ENCODE measurements at places on chromosomes 3 and 15.

GRCh38 chr3:44476181-44476611, 1.3 kb downstream of the ZNF445 start:
- no peak for DNase-seq

- peak; percentile 39 for DNase-seq
Measured at GRCh38 chr3:140540262-140540661, 137.6 kb upstream of the TRIM42 start.

GRCh38 chr3:147305533-147306250, 100.7 kb downstream of the ZIC4 start:
- no peak for DNase-seq

- DNase-seq: no peak
Measured at GRCh38 chr3:105559856-105560255, 193.1 kb downstream of the ALCAM start.

GRCh38 chr15:68637767-68638404, 59.1 kb downstream of the CORO2B start:
- DNase-seq: peak; percentile 87

- peak; percentile 31 for DNase-seq
Measured at GRCh38 chr3:66039590-66039887, 821 bp upstream of the MAGI1 start.

DNA sequence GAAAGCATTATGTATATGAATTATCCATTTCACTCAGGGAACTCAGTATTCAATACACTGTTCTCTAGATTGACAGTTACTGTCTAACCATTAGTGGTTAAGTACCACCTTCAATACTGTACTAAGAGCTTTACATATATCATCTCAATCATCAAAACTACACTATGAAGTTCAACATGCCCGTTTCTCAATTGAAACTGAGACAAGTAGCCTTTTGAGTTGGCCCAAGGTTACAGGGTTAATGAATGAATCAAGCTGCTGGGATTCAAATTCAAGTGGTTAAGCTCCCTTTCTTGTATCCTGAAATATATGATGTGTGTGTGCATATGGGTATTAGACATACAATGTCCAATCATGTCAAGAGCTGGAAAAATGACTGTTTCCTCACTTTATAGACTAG, 5.8 kb downstream of the TASOR start:
- DNase-seq: no peak

GRCh38 chr15:34944936-34945335, 24.6 kb downstream of the AQR start:
- DNase-seq: no peak

DNA sequence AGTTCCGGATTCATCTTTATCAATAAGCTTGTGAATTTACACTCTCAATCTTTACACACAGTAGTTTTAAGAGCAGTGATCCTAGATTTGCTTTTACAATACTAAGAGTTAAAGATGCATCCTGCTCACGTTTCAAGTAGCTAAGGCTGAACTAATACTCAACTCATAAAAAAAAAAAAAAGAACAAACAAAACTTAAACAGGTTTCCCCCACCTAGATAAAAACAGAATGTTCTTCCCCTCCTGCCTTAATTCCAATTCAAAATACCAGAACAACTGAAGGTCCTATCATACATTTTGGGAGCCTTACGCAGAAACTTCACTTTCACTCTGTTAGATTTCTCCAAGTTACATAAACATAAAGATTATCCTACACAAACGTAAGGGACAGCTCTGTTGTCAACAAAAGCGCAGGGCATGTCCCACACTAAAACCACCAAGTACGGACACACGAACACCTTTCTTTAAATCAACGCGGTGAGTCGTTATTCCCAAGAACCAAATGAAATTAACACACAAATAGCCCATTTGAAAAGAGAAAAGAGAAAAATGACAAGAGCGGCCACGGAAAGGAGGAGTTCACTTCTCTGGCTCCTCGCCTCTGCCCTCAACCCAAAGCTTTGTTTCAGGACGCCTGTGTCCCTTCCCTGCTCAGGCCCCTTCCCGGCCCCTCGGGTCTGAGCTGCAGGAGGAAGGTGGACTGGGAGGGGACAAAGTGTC, 941 bp downstream of the CBLB start:
- no peak for DNase-seq

DNA sequence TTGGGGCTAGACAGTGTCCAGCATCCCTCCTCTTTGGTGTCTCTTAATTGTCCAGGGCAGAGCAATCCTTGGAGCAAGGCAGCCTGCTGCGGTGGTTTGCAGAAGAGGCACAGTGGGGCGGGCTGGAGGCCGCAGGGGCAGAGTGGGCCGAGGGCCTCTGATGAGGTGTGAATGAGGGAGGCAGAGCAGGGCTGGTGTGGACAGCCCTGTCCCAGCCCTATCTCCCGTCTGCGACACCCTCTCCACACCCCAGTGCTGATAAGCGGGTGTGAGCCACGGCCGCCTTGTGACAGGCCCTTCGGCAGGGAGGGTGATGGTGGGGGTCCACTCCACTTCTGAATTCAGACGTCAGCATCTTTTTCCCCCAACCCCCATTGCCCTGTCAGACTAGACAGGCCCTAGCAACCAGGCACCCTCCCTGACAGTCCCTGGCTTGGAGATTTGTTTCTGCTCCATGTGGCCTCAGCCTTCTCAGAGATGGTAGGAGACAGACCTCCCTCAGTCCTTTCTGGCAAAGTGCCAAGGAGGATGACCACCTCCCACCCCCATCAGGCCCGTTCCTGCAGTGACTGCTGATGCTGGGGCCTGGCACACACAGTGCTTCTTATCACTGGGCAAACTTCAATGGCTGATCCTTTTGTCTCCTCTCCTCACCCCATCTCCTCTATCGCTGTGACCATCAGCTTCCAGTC, 37.3 kb downstream of the EXOG start:
- no peak for DNase-seq

- DNase-seq: no peak
Measured at GRCh38 chr15:41341519-41341918, 8.8 kb downstream of the NUSAP1 start.

- DNase-seq: no peak
Measured at GRCh38 chr3:141267629-141268028, 36.0 kb downstream of the PXYLP1 start.

DNA sequence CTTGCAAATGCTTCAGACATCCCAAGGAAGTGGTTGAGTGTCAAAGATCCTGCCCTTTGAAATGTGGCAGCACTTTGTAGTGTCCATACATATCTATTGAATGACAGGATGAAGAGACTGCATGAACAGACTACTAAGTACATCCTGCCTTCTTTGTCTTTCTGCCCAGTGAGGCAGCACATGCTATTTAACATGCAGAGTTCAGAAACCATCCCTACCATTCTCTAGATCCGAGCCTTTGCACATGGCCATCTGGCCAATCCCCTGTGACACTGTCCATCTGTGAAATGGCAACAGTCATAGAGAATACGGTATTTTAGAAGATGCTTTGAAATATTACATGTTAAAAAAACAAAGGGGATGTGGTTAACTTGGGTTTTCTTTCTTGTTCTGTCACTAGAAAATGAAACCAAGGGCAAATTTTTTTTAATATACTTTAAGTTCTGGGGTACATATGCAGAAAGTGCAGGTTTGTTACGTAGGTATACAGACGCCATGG, 519.6 kb downstream of the NTRK3 start:
- no peak for DNase-seq

DNA sequence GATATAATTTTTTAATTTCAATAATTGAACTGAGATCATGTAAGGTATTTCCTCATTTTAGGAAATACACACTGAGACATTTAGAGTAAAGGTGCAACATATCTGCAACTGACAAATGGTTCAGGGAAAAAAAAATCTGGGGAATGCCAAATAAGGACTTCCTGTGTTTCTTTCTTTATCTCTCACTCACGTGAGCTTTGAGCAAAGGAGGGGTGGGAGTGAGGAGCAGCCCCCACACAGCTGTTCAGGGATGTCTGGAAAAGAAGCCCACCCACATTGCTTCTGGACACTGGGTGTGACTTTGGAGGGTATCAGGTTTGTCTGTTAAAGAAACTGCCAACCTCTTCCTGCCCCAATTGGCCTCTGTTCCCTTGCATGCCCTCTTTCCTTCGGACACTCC, 5.6 kb upstream of the TP63 start:
- DNase-seq: peak; percentile 27

- DNase-seq: no peak
Measured at GRCh38 chr3:59531066-59531745, 481.4 kb upstream of the CFAP20DC start.

GRCh38 chr3:37594873-37595783, 266.6 kb upstream of the CTDSPL start:
- DNase-seq: no peak

DNA sequence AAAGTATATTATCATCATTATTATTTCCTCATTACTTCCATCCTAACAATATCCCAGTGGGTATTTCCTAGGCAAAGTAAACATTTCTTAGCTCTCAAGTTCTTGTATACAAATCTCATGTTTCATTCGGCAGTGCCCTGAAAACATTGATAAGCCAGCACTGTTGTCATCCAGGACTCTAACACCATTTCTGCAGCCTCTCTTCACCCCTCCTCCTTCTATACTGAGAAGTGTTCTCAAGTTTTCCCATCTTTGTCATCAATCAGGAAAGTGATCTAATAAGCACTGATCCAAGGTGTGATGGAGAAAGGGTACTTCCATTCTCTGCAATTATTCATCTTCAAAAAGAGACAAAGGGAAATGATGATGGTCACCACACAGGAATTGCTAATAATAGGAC, 168.4 kb upstream of the CCDC54 start:
- DNase-seq: no peak

- peak; percentile 74 for DNase-seq
Measured at GRCh38 chr15:62066663-62067447, at the start of gene C2CD4A. C2CD4A (plus strand) TSS chr15:62066977; CDS start chr15:62067614, 637 bp downstream.

DNA sequence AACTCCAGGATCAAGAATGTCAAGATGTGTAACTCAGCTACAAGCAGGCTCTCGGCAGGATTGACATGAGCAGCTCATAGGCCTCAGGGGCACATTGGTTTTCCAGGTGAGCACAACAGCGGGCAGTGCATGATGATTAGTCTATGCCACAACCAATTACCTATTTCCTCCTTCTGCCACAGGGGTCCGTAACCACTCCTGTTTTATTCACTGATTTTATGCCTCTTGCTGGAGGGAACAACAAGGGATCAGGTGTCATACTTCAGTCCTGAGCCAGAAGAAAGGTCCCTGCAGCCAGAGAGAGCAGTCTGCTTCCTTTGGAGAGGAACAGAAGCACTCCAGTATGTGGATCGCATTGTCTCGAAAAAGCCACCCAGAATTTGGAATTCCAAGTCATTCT, 35.1 kb upstream of the PTPRG start:
- no peak for DNase-seq

- peak; percentile 27 for DNase-seq
Measured at GRCh38 chr3:170809007-170809974, 60.7 kb downstream of the RPL22L1 start.

DNA sequence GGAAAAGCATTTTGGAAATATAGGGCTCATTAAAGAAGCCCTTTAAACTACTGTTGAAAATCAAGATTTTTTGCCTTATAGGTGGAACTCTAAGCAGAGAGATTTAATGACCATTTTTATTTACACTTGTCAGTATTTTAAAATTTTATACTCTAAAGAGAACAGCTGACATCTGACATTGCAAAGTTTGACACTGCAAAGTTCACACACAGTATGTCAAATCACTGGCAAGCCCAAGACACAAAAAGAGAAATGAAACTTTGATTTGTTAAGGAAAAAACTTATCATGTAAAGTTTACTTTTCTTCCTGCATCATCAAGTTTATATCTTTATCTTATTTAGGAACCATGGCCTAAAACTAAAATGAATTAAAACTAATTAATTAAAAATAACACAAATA, 40.2 kb downstream of the DPH6 start:
- no peak for DNase-seq

GRCh38 chr3:197737319-197737649, 580 bp upstream of the RUBCN start:
- DNase-seq: no peak

DNA sequence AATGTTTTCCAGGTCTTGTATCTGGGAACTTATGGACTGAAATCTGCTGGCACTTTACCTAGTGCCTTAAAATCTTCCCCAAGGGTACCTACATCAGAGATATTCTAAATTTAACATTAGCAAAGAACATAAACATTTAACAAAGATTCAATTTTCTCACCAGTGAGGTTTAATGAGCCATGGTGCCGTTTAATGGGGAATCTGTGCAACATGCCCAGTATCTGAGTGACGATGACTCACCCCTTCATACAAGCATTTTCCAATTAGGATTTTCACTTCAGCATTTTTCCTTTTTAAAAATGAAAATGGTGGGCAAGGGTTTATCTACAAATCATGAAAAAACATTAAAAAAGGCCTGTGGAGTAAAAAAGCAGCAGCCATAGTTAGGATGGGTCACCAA, 189.4 kb downstream of the SLC9A9 start:
- no peak for DNase-seq

DNA sequence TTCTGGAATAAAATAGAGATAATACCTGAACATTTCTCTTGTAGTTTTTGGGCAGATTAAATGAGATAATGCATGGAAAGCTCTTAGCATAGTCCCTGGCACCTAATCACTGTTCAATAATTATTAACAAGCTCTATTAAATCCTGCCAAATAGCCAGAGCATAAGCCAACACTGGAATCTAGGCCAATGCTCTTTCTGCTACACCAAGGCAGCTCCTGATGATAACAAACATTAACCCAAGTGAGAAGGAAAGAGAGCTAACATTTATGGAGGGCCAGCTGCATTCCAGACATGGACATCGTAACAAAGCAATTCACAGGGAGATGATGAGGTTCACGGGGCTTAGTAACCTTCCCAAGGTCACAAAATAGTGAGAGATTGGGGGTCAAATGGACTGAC, 23.3 kb downstream of the LARP6 start:
- DNase-seq: no peak

DNA sequence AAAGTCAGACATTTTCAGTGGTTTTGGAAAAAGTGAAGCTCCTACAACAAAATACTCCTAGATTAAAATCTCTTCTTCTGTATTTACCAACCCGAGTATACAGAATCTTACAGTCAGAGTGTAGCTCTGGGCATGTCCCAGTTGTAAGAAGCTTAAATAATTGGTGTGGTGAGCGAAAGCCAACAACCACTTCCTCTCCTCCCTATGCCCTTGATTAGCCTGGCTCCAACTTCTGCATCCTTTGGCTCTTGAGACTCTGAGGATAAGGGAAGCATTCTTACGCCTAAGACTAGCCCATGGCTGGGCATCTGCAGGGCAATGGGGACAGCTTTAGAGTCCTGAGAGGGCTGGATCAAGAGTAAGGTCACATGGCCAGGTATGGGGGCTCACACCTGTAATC, 25.5 kb downstream of the RFT1 start:
- DNase-seq: no peak

DNA sequence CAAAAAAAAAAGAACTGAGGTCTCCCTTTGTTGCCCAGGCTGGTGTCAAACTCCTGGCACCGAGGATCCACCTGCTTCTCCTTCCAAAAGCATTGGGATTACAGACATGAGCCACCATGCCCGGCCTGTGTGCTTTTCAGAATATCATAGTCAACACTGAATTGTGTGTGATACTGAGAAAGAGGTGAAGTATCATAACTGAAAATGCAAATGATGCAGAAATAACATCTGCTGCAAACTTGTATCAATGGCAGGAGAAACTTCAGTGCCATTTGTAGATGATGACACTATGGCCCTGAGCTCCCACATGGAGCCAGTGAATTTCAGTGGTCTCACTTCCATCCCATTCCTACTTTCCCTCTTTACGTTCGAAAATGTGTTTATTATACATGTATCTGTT, 21.9 kb downstream of the IL12A start:
- DNase-seq: no peak

GRCh38 chr3:72339670-72340030, 508.6 kb downstream of the SHQ1 start:
- DNase-seq: peak; percentile 56
